ENCODE measurements at places on chromosomes 12 and 14.

- DNase-seq: no peak
Observed at GRCh38 chr14:21575661-21576060, 4.2 kb downstream of the OR10G3 start.

- no peak for DNase-seq
Observed at GRCh38 chr12:115215544-115215943, 531.6 kb upstream of the TBX3 start.

- no peak for DNase-seq
Observed at GRCh38 chr12:15605881-15606590, 183.2 kb downstream of the EPS8 start.

DNA sequence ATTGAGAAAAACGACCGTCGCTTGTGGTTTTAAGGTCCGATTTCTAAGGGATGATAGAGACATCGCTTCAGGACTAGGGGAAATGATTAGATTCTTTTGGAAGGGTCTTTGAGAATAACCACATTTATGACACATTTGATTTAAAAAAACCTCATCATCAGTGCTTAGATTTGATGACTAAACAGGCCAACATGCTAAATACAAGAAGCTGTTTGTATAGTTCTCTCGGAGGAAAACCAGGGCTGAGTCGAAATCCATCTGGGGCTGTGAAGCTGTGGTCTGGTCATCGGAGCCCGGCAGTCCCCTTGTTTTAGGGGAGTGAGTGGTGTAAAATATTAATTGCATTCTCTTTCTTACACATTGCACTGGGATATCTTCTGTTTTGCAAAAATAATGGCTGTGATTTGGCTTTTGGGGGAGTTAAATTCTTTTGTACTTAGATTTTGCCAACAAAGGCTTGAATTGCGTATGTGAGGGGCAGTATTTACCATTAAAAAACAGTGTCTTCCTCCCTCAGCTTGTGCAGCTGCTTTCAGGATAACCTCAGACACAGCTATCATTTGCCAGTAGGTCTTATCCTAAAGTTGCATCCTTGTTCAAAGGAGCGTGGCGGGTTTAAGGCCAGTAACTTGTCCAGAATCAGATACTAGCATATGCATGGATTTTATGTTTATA is 550 bp downstream of the GNG2 start:
- no peak for DNase-seq

DNA sequence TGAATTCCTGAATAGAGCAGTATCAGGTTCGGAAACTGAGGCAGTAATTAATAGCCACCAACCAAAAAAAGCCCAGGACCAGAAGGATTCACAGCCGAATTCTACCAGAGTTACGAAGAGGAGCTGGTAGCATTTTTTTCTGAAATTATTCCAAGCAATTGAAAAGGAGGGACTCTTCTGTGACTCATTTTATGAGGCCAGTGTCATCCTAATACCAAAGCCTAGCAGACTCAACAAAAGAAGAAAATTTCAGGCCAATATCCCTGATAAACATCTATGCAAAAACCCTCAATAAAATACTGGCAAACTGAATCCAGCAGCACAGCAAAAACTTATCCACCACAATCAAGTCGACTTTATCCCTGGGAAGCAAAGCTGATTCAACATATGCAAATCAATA is 202.3 kb upstream of the SLC16A7 start:
- no peak for DNase-seq

- DNase-seq: no peak
Observed at GRCh38 chr12:13099066-13099843, 4.2 kb downstream of the GSG1 start.

DNA sequence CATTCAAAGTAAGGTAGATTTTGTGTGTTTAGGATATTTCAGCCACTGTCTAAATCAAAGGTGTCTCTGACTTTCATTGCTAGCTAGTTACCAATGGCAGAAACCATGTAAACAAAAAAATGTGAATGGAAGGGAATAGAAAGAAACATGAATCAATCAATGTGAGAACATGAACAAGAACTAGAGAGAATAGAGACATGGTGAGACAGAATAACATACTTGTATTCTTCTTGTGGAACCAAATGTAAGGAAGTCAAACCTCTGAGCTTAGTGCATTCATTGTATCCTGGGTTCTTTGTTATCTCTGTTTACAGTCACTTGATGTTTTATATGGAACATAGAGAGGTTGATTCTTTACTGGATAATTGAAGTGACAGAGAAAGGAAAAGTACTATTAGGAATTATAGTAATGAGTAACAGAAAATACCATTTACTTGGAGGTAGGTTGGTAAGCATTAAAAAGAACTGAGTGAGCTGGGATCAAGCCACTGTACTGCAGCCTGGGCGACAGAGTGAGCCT is 2.6 kb upstream of the WNK1 start:
- DNase-seq: no peak

DNA sequence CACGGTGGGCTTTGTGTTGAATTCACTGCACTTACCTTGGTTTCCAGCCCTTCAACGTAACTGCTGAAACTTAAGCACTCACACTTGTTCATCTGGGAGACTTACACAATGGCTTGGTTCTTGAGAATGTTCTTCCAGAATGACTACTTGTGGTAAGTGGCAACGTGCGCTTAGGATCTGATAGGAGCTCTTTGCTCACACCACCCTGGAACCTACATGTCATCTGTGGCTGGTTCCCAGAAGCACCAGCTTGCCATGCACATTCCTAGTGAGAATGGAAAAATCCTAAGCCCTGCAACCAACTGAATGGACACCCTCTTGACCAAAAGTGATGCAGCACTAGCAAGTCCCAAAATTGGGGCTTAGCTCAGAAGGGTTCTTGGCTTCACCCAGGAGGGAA is 59.0 kb upstream of the FAM181A start:
- DNase-seq: no peak

- DNase-seq: no peak
Observed at GRCh38 chr12:54725233-54725843, 77.2 kb upstream of the DCD start.

DNA sequence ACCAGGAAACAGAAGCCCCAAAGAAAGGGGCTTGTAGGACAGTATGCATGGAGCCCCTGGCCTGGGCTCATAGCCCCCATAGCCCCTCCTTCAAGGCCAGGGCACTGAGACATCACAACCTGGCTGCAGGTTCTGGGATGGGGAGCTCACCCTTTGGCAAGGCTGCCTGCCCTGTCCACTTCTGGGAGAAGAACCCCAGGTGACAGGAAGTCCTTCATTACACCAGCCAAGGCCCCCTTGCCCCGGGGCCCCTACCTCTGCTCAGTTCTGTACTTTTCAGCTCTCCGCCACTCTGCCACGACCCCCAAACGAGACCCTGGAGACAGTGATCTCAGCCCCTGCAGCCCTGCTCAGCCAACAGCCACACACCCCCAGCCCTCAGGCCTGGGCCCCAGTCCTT is 223.2 kb upstream of the RTL1 start:
- no peak for DNase-seq

- DNase-seq: no peak
Observed at GRCh38 chr12:49962861-49963765, 1.4 kb downstream of the AQP5 start.

Measured in stimulated activated CD4-positive, alpha-beta T cell treated with anti-CD3 and anti-CD28 coated beads, Interleukin-12 subunit alpha, Interleukin-12 subunit beta, amount 100 ng/mL, for 48 hours (primary cell).